Activated CD8-positive, alpha-beta memory T cell treated with anti-CD3 and anti-CD28 coated beads for 24 hours (primary cell): ENCODE measurements at places on chromosomes 5 and 9.

GRCh38 chr9:133581513-133582343 lies 27.5 kb downstream of the FAM163B start:
- DNase-seq = no peak

DNA sequence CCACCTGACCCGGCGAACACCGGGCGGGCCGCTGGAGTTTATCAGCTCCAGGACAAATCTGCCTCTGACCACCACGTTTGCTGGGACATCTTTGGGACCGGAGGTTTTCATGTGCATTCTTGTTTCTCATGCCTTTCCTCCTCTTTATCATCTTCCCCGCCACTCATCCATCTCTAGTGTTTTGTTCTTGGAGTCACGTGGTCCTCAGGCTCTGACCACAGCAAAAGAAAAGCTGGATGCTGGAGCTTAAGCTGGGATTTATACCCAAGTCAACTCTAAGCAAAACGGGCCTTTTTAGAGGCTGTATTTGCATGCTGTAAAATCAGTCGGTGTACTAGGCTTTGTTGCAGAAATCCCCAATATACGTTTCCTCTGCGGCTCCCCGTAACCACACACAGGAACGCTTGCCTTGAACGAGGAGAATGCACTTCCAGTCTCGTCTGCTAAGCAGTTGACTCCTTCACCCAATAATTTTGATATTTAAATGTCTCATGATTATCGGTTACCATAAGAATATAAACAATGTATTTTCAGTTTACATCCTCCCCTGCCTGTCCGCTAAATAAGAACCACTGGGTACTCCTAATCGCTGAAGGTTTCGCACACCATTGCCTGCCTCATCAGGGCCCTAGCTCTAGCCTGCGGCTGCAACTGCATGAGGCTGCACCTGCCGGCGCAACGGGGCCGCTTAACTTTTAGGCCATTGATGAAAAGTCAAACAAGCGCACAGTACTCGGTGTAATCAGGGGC lies 560 bp upstream of the NDUFS6 start:
- no peak for DNase-seq

GRCh38 chr9:134994926-134995791 lies 77.4 kb upstream of the FCN1 start:
- no peak for DNase-seq

DNA sequence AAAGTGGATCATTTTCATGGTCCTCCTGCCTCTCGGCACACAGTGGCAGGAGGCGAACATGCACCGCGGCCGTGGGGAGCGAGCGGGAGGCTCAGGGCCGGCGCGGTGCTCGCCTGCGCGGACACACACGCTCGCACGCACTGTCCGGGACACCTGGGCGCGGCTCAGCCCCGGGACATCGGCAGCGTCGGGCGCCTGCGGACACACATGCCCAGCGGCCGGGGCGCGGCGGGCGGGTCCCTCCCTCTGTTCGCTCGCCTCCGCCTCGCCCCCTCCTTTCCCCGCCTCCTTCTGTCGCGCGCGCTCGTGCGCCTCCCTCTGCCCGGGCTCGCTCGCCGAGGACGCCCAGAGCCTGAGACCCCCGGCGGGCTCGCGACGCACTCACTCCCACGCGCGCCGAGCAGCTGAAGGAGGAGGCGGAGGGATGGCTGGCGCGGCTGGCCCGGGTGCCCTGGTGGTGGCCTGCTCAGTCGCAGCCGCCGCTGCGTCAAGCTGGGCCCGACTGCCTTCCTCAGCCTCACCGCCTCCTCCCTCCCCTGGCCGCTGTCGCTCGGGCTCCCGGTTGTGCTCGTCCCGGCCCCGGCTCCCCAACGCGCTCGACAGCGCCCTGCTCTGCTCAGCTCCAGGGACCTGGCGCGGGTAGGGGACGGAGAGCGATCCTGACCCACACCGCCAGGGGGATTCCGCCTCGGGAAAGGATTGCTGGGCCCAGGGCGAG lies at the start of gene FRMD3:
TSS of gene FRMD3 (minus strand) at position 230 of the 718 bp plus-strand sequence. CDS start at position 60, 170 bp downstream.
- DNase-seq = no peak

- no peak for DNase-seq
These were observed 187.6 kb upstream of the DMRT1 start for GRCh38 chr9:653856-654387.

DNA sequence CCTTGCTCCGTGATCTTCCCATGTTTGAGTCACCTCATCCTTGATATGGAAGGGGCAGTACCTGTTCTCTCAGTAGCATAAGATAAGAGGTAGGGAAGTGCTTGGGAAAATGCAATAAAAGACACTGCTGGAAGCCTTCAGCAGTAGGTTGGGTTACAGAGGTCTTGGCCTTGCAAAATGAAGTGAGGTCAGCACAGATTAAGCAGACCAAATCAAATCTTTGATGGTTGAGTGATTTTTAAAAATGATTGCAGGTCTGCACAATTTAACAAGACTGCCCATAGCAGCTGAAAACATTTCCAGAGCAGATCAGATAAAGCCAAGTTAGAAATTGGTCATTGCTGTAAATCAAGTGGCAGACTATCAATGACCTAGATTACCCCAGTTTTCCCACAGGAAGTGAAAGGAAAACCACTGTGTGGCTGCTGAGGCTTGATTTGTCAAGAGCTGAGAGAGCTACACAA lies 32.9 kb downstream of the PALM2AKAP2 start:
- DNase-seq = no peak

DNA sequence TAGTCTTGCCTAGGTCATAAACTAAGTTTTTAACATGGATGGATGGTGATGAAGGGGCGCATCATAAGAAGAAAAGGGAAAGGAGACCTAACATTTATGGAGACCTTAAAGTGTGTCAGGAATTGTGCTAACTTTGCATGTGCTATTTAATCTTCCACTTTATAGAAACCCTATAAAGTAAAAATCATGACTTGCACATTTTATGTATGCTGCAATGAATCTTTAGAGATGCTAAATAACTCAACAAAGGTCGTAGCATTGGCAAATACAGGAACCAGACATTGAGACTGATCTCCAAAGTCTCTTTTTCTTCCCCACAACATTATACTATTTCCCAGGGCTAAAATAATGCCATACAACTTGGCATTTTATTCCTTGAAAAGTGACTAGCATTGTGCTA lies 214.6 kb downstream of the SGCD start:
- DNase-seq = no peak

- DNase-seq = no peak
These were observed 93.3 kb upstream of the ZNF366 start for GRCh38 chr5:72600391-72600981.

DNA sequence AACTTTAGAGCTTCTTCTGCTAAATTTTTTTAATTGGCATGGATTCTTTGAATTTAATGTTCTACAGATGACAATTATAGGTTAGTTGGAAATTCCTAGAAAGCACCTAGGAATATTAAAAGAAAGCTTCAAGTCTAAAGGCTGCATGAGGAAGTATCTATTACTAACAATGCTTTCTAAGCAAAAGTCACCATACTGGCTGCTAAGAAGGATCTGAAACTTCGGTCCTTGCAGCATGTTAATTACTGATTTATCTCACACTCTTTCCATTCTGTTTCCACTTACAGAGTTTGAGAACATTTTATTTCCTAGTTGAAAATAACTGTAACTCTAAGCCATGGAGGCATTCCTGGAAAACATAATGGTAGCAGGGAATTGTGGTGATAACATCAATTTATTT lies 8.4 kb downstream of the SEMA6A start:
- DNase-seq = no peak

GRCh38 chr5:150640311-150641005 lies at the start of gene SYNPO:
SYNPO (plus strand) TSS chr5:150640660; CDS start chr5:150648276, 7,616 bp downstream.
- no peak for DNase-seq

GRCh38 chr5:90881626-90882150 lies 323.1 kb downstream of the ADGRV1 start:
- DNase-seq = no peak

- peak; percentile 78 for DNase-seq
These were observed 6.3 kb downstream of the SPTAN1 start for GRCh38 chr9:128558431-128559310.

- no peak for DNase-seq
These were observed 53.0 kb upstream of the GRAMD2B start for GRCh38 chr5:126369995-126370731.

GRCh38 chr9:83166372-83166771 lies 103.4 kb upstream of the RASEF start:
- DNase-seq = no peak

DNA sequence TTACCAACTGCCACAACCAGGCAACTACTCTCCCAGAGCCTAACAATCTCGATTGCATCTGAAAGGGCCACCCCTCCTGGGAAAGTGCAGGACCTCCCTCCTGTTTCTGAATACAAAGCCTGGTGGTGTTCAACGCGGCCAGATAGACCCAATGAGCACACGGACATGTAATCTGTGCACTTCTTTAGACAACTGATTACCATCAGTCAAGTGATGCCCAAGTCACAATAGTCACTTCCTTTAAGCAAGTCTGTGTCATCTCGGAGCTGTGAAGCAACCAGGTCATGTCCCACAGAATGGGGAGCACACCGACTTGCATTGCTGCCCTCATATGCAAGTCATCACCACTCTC lies 739 bp downstream of the C9orf72 start:
- no peak for DNase-seq

- DNase-seq = no peak
These were observed 20.1 kb downstream of the PCDHGC5 start for GRCh38 chr5:141508798-141509611.

GRCh38 chr5:164301708-164302107 lies 796.3 kb downstream of the MAT2B start:
- DNase-seq = no peak

GRCh38 chr5:174073122-174073660 lies 27.7 kb downstream of the NSG2 start:
- no peak for DNase-seq

DNA sequence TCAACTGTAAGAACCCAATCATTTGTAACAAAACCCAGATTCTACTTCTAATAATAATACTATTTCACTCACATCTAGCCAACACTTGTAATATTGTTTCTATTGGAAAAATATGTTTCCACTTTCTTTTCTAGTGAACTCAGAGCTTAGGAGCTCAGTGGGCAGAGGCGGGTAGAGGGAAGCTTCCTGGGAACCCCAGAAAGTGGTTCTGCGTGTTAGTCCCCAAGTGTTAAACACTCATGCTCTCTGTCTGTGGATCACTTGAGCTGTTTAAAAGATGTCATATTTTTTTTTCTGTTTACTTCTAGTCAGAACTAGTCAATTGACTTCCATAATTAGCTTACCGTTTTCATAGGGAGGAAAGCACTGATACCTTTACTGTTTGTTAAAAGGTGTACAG lies 20.6 kb downstream of the SNX18 start:
- no peak for DNase-seq

- DNase-seq = no peak
These were observed 3.5 kb downstream of the MSANTD3 start for GRCh38 chr9:100430286-100430940.

DNA sequence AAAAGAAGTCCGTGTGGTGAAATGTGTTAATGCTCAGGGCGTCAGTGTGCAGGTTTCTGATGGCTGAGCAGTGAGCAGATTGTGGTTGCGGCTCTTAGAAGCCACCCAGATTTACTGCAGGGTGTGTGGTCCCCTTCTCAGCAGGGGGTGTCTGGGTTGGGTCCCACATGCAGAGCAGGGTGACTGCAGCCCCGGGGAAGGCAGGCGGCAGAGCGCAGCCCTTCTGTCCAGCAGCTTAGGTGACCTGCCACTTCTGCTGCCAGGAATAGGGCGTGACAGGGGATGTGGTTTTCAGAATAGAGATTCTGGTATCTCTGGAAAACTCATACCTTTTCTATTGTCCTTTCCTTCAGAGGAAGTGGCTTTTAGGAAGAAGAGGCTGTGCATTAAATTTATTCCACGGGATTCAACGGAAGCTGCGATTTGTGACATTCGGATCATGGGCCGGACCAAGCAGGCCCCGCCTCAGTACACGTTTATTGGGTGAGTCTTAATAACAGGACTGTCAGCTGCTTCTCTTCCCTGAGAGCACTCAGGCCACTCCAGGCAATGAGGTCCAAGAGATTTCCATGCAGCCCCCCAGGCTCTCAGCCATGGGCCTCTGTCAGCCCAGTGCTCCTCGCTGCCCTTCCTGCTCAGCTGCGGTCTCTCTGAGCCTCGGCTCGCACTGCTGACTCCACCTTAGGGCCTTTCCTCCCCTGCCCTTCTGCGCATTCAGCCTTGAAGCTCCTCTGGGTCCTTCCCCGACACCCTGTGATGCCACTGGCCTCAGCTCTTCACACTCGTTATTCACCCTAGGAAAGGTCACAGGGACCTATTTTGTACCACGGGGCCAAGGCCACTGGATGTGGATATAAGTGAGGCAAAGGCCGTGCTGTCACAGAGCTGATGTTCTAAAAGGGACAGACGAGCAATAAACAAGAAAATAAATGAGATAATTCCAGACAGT lies 65.4 kb downstream of the MVB12B start:
- DNase-seq = no peak

- no peak for DNase-seq
These were observed 57.0 kb downstream of the ECPAS start for GRCh38 chr9:111427186-111427585.

DNA sequence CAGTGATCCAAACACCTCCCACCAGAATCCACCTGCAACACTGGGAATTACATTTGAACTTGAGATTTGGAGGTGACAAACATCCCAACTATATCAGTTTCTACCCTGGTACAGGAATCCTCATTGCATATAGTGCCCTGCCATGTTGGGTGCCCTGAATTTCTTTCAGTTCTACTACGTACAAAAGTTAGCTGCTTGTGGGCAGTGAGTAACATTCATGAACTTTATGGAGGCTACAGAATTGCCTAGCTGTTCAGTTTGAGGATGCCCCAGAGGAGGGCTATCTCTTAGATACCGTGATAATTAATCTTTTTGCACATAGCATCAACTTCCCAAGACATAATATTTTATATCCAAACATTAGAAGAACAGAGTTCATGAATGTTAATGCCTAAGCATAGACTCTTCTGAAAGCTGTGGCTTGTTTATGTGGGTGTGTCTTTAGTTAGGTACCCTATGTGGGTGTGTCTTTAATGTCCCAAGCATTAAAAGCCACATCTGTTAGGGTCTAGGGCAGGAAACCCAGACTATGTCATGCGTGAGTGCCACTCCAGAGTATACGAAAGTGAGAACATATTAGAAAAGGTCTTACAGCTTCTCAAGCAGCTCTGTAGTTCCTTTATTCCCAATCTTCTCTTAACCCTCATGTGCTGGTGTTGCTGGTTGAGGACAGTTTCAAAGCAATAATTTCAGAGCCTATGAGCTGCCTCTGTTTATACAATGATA lies 47.0 kb upstream of the CHD1 start:
- no peak for DNase-seq

GRCh38 chr5:151745071-151745705 lies 13.2 kb downstream of the ATOX1 start:
- peak; percentile 61 for DNase-seq

- DNase-seq = no peak
These were observed 140.8 kb upstream of the ADAMTSL1 start for GRCh38 chr9:18333157-18333556.

- no peak for DNase-seq
These were observed 29.6 kb upstream of the PITX1 start for GRCh38 chr5:135063511-135064234.

- DNase-seq = no peak
These were observed 143.9 kb upstream of the LHFPL2 start for GRCh38 chr5:78792345-78793055.

GRCh38 chr5:157484768-157485167 lies 24.8 kb downstream of the NIPAL4 start:
- no peak for DNase-seq

GRCh38 chr5:93246090-93246855 lies 334.7 kb downstream of the NR2F1-AS1 start:
- no peak for DNase-seq

- DNase-seq = no peak
These were observed 78.9 kb downstream of the APBA1 start for GRCh38 chr9:69593301-69593700.

- no peak for DNase-seq
These were observed 54.3 kb downstream of the ADGRV1 start for GRCh38 chr5:90612919-90613318.
